ENCODE measurements at places on chromosomes 16 and 17.

GRCh38 chr17:31156326-31156725 is 61.5 kb downstream of the NF1 start:
- DNase-seq, result no peak

DNA sequence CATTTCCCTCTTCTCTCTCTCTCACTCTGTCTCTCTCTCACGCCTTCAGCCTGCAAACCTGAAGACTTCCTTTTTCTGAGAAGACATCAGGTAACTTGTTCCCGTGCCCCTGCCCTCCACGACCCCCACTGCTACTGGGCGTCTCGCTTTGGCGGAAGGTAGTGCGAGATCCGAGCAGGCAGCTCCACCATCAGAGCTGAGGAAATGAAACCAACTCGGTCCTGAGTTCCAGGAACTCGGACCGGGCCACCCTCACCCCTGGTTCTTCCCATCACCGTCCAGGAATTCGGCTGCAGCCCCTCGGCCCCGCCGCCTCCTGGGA is 585 bp downstream of the MLKL start:
- DNase-seq, result peak; percentile 58

GRCh38 chr17:65039336-65039988 is 17.1 kb downstream of the GNA13 start:
- DNase-seq, result no peak

GRCh38 chr17:58174871-58175270 is 8.1 kb downstream of the OR4D2 start:
- DNase-seq, result no peak

DNA sequence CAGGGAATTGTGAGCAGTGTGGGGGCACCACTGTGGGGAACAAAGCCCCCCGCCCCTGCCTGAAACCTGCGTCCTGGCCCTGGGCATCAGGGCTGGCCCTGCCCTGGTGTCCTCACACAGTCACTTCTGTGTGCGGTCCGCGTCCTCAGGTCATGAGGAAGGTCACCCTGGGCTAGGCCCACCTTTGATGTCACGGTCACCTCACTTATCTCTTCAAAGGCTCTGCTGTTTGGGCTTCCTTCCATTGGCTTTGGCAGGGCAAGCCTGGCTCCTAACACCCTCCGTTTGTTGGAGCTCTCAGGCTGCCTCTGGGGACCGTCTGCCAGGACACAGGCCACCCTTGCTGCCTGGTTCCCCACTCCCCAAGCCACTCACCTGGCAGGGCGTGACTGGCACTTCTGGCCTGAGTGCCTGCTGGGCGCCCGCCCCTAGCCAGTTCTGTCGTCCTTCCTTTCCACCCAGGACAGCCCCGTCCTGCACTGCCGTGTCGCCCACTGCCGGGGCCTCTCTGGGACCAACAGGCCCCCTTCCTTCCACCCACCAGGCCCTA is 8.8 kb downstream of the CENPX start:
- no peak for DNase-seq

DNA sequence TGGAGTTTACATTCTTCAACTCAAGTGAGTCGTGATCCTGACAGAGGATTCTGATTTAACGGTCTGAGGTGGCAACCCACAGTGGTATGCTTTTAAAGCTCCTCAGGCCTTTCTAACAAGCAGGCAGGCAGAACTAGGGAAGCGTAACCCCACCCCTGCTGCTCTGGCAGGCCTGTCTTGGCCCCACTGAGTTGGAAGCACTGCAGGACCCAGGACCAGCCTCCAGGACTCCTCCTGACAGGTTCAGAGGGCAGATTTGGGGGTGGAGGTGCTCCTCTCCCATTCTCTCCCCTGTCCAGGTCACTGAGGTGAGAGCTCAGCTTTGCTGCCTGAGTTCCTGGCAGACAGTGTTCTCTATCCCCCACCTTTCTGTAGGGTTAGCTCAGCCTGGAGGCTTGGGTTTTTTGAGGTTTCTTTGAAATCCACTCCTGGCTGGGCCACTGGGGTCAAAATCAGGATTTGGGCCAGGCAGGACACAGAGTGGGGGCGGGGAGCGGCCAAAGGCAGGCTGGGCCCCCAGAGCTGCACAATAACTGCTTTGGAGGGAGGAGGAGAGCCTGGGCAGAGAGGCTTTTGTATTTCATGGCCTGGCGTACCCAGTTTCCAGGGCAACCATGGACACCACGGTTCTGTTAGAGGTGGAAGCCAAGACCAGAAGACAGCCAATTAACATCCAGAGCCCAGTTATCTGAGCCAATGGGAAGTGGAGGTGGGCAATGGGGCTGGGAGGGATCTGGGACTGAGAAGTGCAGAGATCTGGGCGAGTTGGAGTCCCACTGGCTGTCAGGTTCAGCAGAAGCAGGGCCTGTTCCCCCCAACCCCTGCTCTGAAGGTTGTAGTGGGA is 9.5 kb downstream of the MRPL27 start:
- DNase-seq, result no peak

DNA sequence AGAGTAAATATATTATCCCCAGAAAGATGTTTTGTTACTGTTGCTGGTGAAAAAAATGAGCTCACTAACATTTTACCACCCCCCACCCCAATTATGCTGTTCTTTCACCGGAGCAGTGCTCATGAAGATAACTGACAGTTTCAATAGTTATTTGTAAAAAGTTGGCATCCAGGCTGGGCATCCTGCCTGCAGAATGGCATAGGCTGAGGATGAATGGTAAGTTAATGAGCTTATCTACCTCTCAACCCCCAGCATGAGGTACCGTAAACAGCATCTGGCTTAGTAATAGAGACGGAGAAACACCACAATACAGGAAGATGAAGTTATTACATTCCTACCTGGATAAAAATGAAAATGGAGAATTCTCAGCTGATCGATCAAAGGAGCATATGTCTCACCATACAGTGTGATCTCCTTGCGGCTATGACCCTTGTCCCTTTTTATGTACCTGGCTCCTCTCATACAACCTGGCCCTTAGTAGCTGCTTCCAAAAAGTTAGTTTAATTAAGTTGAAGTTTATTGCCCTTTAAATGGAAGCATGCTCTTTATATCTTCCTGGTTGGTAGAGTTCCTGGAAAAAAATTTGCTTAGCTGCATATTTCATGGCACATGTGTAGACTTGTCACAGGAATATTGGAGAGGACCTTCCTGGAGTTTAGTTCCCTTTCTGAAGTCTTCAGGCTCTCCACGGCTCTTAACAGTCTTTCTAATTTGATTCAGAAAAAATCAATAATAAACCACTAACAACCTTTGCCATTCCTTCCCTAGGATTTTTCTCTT is 61.2 kb upstream of the MPHOSPH6 start:
- DNase-seq, result no peak

DNA sequence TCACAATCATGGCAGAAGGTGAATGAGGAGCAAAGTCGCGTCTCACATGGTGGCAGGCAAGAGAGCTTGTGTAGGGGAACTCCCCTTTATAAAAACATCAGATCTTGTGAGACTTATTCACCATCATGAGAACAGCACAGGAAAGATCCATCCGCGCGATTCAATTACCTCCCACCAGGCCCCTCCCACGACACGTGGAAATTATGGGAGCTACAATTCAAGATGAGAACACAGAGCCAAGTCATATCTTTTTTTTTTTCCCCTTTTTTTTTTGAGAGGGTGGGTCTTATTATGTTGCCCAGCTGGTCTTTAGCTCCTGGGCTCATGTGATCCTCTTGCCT is 60.0 kb downstream of the RPTOR start:
- no peak for DNase-seq
